ENCODE measurements at places on chromosomes 13 and 19. TPM values are rescaled to one million over a fixed set of nuclear protein-coding genes. Genes with fewer than 3 reads are reported as not detected.
A peak's percentile ranks its signal among the peaks of the same experiment; 100 is the strongest.

Gene ZNF419
- total RNA-seq = 13.1 TPM

Gene NLRP9
- total RNA-seq = not detected

Gene HCST
- 2.1 TPM for total RNA-seq

Gene CLEC17A
- 0.09 TPM for total RNA-seq

Gene VSTM2B
- total RNA-seq = not detected

Gene KCNK6
- 10.8 TPM for total RNA-seq

Gene TNFSF11
- total RNA-seq = not detected

Gene KLK15
- not detected for total RNA-seq

DNA sequence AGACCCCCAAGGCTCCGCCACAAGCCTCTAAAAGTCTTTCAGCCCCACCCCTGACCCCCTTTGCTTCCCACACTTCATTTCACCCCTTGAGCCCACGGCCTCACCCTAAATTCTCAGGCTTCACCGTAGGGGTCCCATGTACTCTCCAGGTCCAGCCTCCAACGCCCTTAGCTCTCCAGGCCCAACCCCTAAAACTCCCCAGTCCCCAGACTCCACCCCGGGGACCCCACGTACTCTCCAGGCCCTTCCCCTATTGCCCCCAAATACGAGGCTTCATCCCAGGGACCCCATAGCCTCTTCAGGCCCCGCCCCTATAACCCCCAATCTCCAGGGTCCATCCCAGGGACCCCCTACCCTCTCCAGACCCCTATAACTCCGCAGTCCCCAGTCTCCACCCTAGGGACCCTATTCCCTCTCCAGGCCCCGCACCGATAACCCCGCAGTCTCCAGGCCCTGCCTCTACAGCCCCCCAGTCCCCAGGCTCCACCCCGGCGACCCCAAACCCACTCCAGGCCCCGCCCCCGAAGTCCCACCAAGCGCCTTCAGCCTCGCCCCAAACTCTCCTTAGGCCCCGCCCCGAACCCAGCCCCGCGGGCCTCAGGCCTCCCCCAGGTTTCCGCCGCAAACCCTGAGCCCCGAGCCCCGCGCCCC, 619 bp downstream of the MED16 start:
- DNase-seq = no peak

GRCh38 chr13:33353210-33353609, 67.7 kb upstream of the STARD13 start:
- DNase-seq = no peak

DNA sequence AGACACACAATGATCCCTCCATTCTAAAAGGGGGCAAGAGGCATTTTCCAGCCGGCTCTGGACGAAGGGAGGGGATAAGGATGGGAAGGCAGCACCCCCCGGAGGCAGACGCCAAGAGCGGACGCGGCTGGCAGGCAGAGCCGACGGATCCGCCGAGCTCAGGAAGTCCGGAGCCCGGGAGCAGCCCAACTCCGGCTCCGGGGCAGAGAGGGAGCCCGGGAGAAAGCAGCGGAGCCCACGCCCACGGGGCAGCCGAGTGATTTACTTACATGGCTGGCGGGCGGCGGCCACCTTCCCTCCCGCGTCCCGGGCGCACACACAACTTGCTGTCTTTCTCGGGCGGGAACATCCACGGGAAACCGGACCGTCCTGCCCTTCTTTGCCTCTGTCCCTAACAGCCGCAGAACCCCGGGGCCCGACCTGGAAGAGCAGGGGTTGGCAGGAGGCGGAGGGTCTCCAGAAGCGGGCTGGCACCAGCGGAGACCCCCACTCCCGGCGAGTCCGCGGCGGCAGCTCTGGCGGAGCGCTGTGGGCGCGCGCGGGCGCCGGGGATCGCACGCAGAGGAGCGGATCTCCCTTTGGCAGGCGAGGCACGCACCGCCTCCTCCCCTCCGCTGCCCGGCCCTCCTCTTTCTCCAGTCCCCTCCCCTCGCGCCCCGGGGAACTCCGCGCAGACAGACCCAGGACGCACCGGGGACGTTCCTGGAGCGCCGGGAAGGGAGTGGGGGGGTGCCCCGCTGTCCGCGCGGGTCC, at the start of gene LHFPL6:
Gene LHFPL6, minus strand, starts transcription at position 580 of the 753 bp plus-strand sequence.
- DNase-seq = peak; percentile 75

DNA sequence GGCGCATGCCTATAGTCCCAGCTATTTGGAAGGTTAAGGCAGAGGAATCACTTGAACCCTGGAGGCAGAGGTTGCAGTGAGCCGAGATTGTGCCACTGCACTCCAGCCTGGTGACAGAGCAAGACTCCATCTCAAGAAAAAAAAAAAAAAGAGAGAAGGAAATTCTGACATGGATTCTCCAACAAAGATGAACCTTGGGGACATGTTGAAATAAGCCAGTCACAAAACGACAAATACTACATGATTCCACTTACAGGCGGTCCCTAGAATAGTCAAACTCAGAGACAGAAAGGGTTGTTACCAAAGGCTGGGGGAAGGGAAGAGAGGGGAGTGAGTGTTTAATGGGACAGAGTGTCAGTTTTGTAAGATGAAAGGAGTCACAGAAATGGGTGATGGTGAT, 66.4 kb downstream of the F2RL3 start:
- no peak for DNase-seq

- peak; percentile 91 for DNase-seq
Measured at GRCh38 chr13:50244713-50245574, 229.7 kb downstream of the KCNRG start.

DNA sequence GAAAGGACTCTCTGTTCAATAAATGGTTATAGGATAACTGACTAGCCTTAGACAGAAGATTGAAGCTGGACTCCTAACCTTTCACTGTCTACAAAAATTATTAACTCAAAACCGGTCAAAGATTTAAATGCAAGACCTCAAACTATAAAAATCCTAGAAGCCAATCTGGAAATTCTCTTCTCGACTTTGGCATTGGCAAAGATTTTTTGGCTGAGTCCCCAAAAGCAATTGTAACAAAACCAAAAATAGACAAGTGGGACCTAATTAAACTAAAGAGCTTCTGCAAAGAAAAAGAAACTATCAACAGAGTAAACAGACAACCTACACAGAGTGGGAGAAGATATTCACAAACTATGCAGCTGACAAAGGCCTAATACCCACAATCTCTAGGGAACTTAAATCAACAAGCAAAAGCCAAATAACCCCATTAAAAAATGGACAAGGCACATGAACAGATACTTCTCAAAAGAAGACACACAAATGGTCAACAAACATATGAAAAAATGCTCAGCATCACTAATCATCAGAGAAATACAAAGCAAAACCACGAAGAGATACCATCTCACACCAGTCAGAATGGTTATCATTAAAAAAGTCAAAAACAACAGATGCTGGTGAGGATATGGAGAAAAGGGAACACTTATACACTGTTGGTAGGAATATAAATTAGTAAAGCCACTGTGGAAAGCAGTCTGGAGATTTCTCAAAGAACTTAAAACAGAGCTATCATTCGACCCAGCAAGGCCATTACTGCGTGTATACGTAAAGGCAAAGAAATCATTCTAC, 266.3 kb downstream of the DNAJC15 start:
- peak; percentile 22 for DNase-seq

DNA sequence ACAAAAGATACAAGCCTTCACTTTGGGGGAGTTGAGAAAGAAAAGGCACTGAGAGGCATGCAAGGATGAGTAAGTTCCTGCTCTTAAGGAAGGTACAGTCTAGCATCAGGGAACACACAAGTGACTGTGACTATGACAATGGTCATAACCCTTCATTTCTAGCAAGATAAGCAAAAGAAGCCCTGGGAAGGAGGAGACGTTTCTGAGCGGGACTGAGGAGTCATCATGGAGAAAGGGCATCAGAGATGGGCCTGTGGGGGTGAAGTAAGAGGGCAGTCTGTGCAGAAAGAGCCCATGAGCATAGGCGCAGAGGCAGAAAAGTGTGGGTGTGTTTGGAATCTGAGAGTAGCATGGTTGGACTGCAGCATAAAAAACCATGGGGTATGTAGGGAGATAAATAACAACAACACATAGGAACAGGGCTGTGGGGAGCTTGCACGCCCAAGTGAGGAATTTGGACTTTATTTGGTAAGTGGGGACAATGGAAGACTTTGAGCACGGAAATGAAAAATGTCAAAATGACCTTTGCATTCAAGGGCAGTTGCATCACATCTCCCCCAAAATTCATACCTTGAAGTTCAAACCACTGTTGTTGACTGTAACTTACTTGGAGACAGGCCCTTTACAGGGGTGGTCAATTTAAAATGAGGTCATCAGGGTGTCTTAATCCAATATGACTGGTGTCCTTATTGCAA, 86.7 kb downstream of the MBNL2 start:
- peak; percentile 34 for DNase-seq

DNA sequence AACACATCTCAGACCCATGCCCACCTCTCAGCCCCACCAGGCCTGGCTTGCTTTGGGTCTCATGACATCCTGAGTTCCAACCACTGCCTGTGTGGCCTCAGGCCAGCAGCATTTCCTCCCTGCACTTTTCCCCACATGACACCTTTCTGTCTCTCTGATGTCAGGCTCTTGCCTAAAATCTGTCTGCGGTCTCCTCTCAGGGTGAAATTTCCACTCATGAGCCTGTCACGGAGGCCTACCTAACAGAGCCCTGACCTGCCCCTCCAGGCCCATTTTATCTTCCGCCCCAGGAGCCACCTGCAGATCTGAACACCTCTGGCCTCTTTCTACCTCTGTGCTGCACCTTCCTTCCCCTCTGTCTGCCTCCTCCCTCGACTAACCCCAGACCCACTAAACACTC, 93.5 kb downstream of the ZDHHC20 start:
- DNase-seq = no peak

DNA sequence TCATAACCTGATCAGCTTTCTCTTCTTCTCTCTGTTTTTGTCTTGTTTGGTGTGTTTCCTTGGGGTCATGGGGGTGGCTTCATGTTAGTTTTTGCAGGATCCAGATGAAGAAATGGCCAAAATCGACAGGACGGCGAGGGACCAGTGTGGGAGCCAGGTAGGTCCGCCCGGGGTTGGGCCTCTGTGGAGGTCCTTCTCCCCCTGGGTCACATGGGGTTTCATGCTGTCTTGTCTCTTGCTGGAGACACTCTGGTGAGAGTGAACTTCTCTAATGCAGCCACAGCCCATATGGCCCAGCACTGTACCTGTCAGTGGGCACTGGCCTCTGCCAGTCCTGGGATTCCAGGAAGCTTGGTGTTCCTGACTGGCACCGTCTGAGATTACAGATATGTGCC, 1.1 kb downstream of the CCNE1 start:
- DNase-seq = no peak

- DNase-seq = no peak
Measured at GRCh38 chr13:112973577-112973951, 4.5 kb downstream of the MCF2L start.

DNA sequence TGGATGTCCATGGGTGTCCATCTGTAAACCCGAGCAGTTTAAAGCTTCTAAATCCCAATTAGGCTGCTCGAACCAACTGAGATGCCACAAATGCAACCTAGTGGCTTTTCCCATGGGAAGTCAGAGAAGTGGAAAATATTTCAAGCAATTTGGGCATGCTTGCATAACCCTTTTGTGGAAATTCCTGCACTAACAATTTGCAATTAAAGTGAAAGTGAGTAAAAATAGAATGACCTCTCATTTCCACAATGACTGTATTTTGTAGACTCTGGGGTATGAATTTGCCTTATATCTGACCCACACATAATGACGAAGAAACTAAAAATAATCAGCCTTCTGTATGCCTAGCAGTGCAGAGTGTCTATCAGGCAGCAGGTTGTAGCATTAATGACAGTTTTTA, 91.8 kb upstream of the TSC22D1 start:
- DNase-seq = peak; percentile 82

DNA sequence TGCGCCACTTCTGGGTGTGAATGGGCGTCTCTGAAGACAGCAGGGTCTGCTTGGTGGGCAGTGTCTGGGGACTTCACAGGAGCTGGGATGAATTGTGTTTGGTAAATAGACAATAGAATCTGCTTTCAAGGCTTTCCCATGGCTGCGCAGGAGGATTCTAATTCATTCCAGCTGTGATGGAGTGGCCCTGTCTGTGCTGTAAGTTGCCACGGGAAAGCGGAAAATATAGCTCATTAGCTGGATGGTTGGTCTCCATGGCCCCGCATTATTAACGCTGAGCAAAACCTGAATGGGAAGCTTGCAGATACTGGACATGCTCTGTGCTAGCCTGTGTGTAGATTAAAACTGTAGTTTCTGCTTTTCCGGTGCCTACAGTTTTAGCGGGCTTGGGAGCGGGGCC, 15.6 kb upstream of the C1QTNF9 start:
- DNase-seq = no peak

- DNase-seq = peak; percentile 16
Measured at GRCh38 chr19:40578442-40578908, 1.8 kb downstream of the SHKBP1 start.

DNA sequence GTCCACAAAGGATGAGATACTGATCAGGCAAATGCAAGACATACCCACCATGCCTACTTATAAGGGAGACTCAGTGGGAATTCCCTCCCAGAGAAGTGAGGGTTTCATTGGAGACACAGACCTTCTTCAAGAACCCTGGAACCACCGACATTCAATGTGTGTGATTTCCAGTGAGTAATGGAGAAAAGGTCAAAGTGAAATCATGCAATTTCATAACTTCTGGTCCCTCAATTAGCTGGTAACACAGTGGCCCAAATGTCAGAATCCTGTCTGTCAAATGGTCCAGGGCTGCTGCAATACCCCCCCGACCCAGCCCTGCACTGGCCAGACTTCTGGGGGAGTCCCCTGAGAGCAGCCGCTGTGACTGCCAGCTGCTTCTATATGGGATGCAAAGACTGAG, 4.7 kb upstream of the METTL21C start:
- DNase-seq = no peak

GRCh38 chr19:11286312-11286974, 9.5 kb upstream of the TSPAN16 start:
- peak; percentile 39 for DNase-seq

DNA sequence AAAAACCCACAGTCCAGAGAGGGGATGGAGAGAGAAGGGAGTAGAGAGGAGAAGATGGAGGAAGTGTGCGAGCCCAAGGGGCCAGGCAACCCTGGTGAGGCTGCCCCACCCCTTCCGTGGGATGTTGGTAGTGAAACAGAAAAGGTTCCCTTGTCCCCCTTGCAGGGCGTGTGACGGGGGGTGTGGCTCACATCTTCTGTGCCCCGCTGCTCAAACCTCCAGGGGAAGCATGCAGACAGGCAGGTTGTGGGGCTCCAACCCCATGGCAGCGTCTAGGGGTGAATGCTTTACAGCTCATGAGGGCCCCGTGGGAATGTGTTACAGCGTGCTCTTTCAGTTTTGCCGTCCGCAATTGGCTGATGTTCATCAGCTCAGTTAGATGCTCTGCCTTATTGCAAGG, 14.7 kb upstream of the EVI5L start:
- DNase-seq = no peak

DNA sequence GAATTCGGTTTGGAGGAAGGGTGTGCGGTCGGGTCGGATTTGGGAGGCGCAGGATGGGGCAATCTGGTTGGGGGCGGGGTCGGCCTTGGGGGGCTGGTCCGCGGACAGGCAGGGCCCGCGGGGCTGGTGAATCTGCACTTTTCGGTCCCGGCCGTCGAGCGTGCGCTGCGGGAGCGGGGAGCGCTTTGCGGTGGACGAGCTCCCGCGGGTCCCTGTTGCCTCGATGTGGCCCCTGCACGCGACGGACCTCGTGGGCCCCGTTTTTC, 11.9 kb downstream of the PEAK3 start:
- DNase-seq = no peak
